Activated CD8-positive, alpha-beta T cell treated with anti-CD3 and anti-CD28 coated beads, Interleukin-2, amount 10 ng/mL, durations not matched to agents 7 days and 5 days (primary cell): ENCODE measurements at places on chromosomes 7 and 10. TPM values are rescaled to one million over a fixed set of nuclear protein-coding genes. Genes with fewer than 3 reads are reported as not detected.
A peak's percentile ranks its signal among the peaks of the same experiment; 100 is the strongest.

AKAP9 gene
- total RNA-seq, result 32.7 TPM

DNA sequence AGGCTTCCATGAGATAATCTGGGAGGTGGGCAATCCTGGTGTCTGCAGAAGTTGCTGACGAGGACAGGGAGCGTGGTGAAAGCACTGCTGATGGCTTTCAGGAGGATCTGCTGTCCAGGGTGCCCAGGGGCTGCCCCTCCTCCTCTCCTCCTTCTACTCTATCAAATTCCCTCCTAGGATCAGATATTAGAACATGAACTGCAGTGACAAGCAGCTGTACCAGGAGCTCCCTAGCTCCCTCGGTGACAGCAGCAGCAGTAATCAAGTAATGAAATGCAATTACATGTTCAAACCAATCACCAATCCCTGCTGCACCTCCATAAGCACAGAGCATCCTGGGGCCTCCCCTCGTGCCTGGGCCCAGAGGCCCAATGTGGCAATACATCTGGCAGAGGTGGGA lies 46.9 kb downstream of the GRID1 start:
- H3K27me3 ChIP-seq, result no peaks in the 10 kb centered on the region
- H3K4me3 ChIP-seq, result no peak overlapping the region
- no peaks in the 10 kb centered on the region for H3K36me3 ChIP-seq
- no peaks in the 10 kb centered on the region for H3K4me1 ChIP-seq
- H3K27ac ChIP-seq, result no peak overlapping the region
- no peak for DNase-seq

GRID1 gene
- total RNA-seq, result not detected

- DNase-seq, result no peak
- no peaks in the 10 kb centered on the region for H3K4me1 ChIP-seq
- H3K36me3 ChIP-seq, result no peaks in the 10 kb centered on the region
- H3K27ac ChIP-seq, result no peak overlapping the region
These were observed 105.0 kb downstream of the SUGCT start for GRCh38 chr7:40239755-40240303.

CDH23 gene
- 4.7 TPM for total RNA-seq

GRCh38 chr7:80392229-80393169 lies 119.4 kb downstream of the GNAT3 start:
- no peak overlapping the region for H3K27ac ChIP-seq
- no peaks in the 10 kb centered on the region for H3K27me3 ChIP-seq
- no peaks in the 10 kb centered on the region for H3K4me1 ChIP-seq
- DNase-seq, result no peak
- H3K4me3 ChIP-seq, result no peak overlapping the region

GRCh38 chr7:91264046-91264923 lies at the start of gene FZD1:
Gene FZD1 (plus strand): TSS chr7:91264433. CDS start chr7:91264881, 448 bp downstream.
- peaks cover 14% of the 10 kb centered on the region for H3K4me1 ChIP-seq
- no peaks in the 10 kb centered on the region for H3K36me3 ChIP-seq
- H3K27ac ChIP-seq, result no peak within 1 kb of the TSS
- H3K27me3 ChIP-seq, result peaks cover 36% of the 10 kb centered on the region
- DNase-seq, result peak; percentile 70
